ENCODE measurements at places on chromosomes 12 and 14.

GRCh38 chr12:80925237-80925636, 12.5 kb downstream of the LIN7A start:
- no peak for DNase-seq

- no peak for DNase-seq
Measured at GRCh38 chr12:76694369-76694768, 69.5 kb upstream of the ZDHHC17 start.

- DNase-seq, result no peak
Measured at GRCh38 chr12:94618995-94619695, 31.2 kb downstream of the TMCC3 start.

DNA sequence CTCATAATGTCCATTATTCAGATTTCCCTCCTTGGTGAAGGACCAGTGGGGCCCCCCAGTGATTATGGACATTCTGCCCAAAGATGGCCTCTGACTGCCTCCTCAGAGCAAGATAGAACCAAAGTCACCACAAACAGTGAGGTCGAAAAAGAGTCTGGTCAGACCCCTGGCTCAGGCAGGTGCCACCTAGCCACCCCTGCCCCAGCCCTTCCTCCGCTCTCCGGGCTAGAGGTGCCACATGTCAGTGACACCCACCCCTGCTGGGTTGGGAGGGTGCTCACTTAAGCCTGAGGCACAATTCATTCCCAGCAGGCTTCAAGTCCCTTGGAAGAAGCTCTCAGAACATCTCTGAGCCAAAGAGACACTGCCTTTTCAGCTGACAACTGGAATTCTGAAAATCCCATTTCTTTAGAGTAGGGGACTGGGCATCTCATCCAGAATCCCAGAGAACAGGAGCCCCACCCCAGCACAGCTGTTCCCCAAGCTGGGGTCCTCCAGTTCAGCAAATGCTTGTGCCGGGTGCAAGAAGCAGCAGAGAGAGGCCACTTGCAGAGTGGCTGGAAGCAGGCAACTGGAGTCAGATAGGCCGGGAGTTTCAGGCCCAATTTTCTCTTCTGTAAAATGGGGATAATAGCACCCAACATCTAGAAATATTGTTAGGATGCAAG, 50.3 kb downstream of the ISCA2 start:
- no peak for DNase-seq

- DNase-seq, result peak; percentile 81
Measured at GRCh38 chr12:47317175-47317915, 237.6 kb upstream of the AMIGO2 start.

- no peak for DNase-seq
Measured at GRCh38 chr14:102655137-102655536, 62.7 kb downstream of the RCOR1 start.

GRCh38 chr14:42316693-42317092, 710.0 kb downstream of the LRFN5 start:
- DNase-seq, result peak; percentile 2

GRCh38 chr14:61766151-61766550, 3.9 kb downstream of the SNAPC1 start:
- DNase-seq, result no peak

DNA sequence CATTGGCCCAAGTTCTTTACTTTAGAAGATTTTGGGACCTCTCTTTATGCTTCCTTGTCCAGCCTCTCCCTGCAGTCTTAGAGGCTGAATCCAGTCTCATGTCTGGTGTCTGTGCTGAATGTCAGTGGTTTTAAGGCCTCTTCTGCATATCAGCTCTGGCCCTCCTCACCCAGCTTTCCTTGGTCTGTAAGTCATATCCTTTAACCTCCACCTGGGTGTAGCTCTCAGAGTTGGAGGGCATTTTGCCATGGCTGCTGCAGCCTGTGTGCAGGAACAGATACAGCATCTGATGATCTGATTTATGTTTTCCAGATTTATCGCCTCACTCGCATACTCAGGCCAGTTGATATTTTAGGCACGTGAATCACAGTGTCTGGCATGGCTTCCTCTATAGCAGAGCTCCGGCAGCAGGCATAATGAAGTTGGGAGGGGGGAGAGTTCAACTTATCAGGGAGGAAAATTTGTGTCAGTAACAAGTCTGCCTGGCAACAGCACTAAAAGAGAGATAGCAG, 335.0 kb downstream of the PCNX1 start:
- peak; percentile 6 for DNase-seq

GRCh38 chr12:253116-253831, 9.4 kb downstream of the SLC6A13 start:
- no peak for DNase-seq

GRCh38 chr14:80636071-80636470, 305.5 kb downstream of the CEP128 start:
- DNase-seq, result no peak

DNA sequence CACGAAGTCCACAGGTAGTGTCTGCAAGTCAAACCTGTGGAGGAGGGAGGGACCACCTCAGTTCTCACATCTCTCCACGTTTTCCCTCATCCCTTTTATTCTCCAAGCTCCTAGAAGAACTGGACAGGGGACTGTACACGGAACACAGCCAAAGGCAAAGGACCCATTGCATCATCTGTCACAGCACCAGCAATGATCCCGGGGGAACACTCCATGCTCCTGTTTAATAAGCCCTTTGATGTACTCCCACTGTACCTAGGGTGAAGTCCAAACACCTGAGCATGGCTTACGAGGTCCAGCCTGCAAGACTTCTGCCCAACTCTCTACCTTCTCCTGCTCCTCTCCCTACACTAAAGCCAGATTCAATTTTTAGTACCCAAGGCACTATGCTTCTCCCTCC, 26.5 kb downstream of the PRPF40B start:
- DNase-seq, result no peak

DNA sequence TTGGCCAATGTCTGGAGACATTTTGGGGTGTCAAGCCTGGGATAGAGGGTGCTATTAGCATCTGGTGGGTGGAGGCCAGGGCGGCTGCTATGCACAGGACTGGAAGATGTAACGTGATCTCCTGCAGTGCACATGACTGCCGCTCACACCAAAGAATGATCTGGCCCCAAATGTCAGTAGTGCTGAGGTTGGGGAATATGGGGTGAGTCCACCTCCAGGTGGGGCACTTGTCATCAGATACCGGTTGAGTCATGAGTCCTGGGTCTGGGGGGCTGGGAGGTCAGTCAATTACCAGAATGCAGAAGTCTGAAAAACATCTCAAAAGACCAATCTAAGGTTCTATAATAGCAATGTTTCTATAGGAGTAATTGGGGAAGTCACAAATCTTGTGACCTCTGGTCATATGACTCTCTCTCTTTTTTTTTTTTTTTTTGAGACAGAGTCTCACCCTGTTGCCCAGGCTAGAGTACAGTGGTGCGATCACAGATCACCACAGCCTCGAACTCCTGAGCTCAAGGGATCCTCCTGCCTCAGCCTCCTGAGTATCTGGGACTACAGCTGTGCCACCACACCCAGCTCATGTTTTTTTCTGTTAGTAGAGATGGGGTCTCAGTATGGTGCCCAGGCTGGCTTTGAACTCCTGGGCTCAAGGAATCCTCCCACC, 6.0 kb upstream of the SDSL start:
- peak; percentile 90 for DNase-seq

DNA sequence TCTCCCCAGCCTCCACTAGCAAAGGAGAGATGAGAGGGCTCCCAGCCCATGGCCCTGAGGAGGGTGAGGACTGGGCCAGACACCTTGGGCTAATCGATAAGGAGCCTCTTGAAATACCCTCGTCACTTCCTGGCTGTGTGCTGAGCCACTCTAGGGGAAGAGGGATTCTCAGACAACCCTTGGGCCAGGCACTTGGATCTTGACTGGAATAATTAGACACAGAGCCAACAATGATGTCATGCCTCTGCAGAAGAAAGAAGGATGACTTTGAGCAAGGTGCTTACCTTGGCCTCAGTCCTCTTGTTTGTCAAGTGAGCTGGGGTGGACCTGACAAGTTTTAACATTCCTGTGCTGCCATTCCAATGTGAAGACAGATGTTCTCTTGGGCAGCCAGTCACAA, 83.1 kb downstream of the LRRC74A start:
- DNase-seq, result no peak

- DNase-seq, result no peak
Measured at GRCh38 chr14:24236689-24237462, 4.1 kb downstream of the GMPR2 start.

DNA sequence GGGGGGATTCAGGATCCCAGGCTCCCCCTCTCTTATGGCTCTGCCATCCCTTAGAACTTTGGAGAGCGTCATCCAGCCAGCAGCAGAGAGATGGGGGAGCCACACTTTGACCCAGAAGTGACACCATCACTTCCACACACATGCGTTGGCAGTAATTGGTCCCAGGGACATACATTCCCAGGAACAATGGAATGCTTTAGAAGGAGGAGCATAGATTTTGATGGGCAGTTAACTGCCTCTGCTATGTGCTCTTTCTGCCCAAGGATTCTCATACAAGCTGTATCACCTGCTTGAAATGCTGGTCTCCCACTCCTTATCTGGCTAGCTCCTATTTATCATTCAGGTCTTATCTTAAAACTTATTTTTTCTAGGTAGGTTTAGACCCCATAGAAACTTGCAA, 109.0 kb upstream of the RPH3A start:
- DNase-seq, result no peak

DNA sequence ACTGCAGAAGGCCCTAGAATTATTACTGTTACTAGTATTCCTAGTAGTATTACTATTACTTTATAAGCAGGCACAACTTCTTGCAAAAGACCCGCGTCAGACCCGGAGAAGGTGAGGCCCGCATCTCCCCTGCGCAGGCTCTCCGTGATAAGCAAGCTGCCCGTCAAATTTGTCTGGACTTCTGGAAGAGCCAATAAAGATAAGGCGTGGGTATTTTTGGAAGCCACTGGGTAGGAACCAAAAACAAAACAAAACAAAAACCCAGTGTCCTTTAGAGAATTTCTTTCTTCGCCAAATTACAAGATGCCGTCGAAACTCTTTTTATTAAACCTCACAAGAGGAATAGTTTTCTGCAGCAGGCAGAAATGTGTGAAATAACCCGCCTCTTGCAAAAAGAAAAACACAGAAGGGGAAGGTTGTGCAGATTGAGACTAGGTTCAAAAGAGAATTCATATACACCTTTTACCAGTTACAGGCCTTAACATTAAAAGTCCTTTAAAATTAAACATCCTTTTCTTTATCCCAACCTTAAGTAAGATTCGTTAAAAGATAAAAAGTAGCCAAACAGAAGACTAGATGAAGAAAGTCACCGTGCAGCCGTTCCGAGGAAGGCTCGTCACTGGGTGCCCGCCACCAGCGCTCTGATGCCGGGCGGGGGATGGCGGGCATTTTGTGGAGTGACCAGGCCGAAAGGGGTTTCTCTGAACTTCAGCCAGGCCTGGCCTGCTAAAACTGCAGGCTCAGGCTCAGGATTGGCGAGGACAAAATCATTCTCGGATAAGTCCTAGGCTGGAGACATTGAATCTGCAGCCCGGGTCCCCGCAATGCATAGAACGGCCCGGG, 1.6 kb downstream of the TBX5 start:
- DNase-seq, result no peak

- no peak for DNase-seq
Measured at GRCh38 chr12:48027183-48028002, 23.1 kb upstream of the COL2A1 start.

DNA sequence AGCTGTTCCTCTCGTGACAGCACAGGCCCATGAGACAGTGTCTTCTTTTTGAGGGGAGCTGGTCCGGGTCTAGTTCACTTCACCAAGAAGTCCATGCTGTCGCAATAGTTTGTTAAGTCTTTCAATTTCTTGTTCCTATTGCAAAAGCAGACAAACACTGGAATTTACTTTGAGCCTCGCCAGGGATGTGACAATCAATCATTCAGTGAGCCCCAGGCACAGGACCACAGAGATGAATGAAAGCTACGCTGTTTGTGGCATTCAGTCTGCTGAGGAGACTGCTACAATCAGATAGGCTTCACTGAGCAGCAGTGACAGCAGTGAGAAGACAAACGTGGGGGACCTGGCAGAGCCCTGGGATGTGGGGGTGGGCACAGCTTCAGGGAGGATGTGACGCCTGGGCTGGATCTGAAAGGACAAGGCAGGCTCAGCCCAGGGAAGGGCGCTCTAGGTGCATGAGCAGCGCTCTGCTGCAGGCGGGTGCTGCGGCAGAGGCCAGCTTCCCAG, 35.5 kb downstream of the TCTN1 start:
- DNase-seq, result no peak

DNA sequence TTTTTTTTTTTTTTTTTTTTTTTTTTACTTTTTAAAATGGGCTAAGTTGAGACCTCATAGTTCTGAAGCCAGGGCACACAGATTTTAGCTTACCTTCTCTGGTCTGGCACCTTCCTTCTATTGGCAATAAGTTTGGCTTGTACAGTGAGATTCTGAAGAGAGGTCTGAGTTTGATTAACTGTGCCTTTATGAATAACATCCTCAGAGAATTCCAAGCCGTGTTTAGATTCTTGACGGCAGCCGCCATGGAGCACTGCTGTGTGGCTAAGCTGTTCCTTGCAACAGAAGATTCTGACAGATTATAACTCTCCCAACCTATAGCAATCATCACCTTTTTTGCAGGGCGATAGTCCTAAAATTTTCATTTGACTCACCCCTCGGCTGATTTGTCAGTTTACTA, 354.9 kb upstream of the FAR2 start:
- DNase-seq, result no peak

GRCh38 chr12:121800694-121801594, 2.9 kb upstream of the SETD1B start:
- peak; percentile 72 for DNase-seq

- peak; percentile 38 for DNase-seq
Measured at GRCh38 chr12:47870175-47870781, 34.5 kb downstream of the VDR start.

DNA sequence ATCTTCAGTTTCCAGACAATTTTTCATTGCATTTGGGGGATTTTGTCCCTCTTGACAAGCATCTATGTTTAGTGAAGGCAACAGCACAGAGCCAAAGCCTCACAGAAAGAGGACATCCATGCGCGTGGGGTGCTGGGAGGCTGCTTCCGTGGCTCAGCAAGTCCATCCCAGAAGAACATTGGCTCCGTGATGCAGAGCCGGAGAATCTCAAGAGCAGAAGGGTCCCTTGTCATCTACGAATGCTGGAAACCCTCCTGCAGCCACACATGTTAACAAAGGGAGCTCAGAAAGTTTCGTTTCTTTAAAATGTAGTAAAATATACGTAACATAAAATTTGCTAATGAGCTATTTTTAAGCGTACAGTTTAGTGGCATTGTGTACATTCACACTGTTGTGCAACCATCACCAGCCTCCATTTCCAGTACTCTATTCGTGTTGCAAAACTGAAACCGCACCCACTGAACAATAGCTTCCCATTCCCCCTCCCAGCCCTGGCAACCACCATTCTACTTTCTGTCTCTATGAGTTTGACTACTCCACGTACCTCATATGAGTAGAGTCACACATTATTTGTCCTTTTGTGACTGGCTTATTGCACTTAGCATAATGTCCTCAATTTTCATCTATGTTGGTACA, 185.9 kb downstream of the TTC7B start:
- peak; percentile 7 for DNase-seq

- no peak for DNase-seq
Measured at GRCh38 chr12:121036810-121037326, 2.2 kb downstream of the OASL start.

DNA sequence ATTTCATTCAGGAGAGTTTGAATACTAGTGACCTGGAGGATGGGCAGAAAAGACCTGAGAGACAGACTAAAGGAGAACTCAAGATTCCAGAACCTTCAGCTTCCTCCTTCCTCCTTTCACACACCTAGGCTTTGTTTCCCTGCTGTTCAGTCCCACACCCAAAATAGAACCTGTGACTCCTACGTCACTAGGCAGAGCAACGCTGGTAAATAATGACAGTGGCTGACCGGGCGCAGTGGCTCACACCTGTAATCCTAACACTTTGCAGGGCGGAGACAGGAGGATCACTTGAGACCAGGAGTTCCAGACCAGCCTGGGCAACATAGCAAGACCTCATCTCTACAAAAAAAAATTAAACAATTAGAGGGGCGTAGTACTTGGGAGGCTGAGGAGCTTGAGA, 166.4 kb upstream of the FKBP4 start:
- DNase-seq, result no peak
